ENCODE measurements at places on chromosomes 5 and 9. TPM values are rescaled to one million over a fixed set of nuclear protein-coding genes. Genes with fewer than 3 reads are reported as not detected.

TMC1 gene
- total RNA-seq: 0.71 TPM

SHOC1 gene
- 0.07 TPM for total RNA-seq

FBN2 gene
- 182 TPM for total RNA-seq

PCDHGA10 gene
- total RNA-seq: 1.7 TPM

ALDOB gene
- total RNA-seq: not detected

PDE6A gene
- not detected for total RNA-seq

SNCB gene
- total RNA-seq: not detected

MSX2 gene
- total RNA-seq: 0.21 TPM

TRPM3 gene
- under 0.01 TPM for total RNA-seq

CD180 gene
- total RNA-seq: not detected

ANGPTL2 gene
- under 0.01 TPM for total RNA-seq

C9orf43 gene
- 0.34 TPM for total RNA-seq

GABRA6 gene
- total RNA-seq: not detected

PARP8 gene
- total RNA-seq: 13.7 TPM

SLC45A2 gene
- total RNA-seq: 0.14 TPM

ANKRD18B gene
- total RNA-seq: 8.0 TPM

EQTN gene
- total RNA-seq: 0.14 TPM

ARHGEF28 gene
- 58.1 TPM for total RNA-seq

SCGB3A2 gene
- not detected for total RNA-seq

BSPRY gene
- total RNA-seq: 6.1 TPM

PDZD2 gene
- total RNA-seq: 11.5 TPM

CTSV gene
- 25.6 TPM for total RNA-seq

DMRTA1 gene
- 5.5 TPM for total RNA-seq

VPS13A gene
- total RNA-seq: 37.8 TPM

CATSPER3 gene
- total RNA-seq: 0.21 TPM

TLE1 gene
- 51.3 TPM for total RNA-seq

FABP6 gene
- 0.64 TPM for total RNA-seq

PCDHA7 gene
- total RNA-seq: 0.64 TPM

CDKN2B gene
- total RNA-seq: 124 TPM

SMIM33 gene
- not detected for total RNA-seq

VAV2 gene
- total RNA-seq: 56.4 TPM

UCK1 gene
- 21.4 TPM for total RNA-seq

SUSD3 gene
- 0.78 TPM for total RNA-seq

TERT gene
- not detected for total RNA-seq

SMIM32 gene
- not detected for total RNA-seq

CDO1 gene
- not detected for total RNA-seq

SPINK13 gene
- total RNA-seq: not detected

AGTPBP1 gene
- total RNA-seq: 35.9 TPM

COL5A1 gene
- 0.57 TPM for total RNA-seq

OLFML2A gene
- total RNA-seq: 128 TPM

GLRA1 gene
- not detected for total RNA-seq

GDNF gene
- 0.07 TPM for total RNA-seq

GFRA3 gene
- total RNA-seq: not detected

RLN1 gene
- total RNA-seq: 0.21 TPM

ADGRD2 gene
- 0.34 TPM for total RNA-seq

IL13 gene
- total RNA-seq: not detected

SPATA31A3 gene
- total RNA-seq: not detected

NRARP gene
- total RNA-seq: 6.2 TPM

STPG3 gene
- total RNA-seq: not detected

UBE2QL1 gene
- not detected for total RNA-seq

CETN3 gene
- total RNA-seq: 22.4 TPM

Data from nasal cavity respiratory epithelium epithelial cell of viscerocranial mucosa (primary cell).